Effector CD8-positive, alpha-beta T cell (primary cell): ENCODE measurements at places on chromosomes 7 and 10.

DNA sequence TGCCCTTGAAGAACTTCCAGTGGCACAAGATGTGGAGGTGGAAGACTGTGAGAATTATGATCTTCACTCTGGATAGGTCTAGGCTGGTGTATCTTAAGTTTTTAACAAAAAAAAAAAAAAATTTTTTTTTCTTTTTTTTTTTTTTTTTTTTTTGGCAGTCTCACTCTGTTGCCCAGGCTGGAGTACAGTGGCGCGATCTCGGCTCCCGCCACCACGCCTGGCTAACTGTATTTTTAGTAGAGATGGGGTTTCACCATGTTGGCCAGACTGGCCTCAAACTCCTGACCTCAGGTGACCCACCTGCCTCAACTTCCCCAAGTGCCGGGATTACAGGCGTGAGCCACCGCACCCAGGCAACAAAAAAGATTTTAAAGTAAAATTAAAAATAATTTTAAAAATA lies 37.9 kb downstream of the WAPL start:
- no peak for DNase-seq

DNA sequence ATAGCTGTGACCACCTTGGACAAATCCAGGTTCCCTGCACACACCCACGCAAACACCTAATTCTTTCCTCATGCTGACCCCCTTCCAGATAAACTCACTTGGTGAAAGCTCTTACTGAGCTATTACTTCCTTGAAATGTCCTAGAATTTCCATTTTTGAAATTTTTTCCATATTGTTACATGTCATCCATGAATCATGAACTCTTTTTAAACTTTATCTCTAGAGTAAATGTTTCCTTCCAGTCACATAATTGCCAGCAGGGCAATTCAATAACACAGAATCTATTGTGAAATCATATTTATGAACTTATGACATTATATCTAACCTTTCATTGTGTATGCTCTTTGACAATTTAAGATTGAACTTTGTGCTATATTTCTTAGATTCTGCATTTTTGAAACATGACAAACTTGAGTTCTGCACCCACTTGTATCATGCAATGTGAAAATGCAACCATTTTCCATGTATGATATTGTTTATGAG lies 26.8 kb upstream of the FGL2 start:
- DNase-seq: no peak

DNA sequence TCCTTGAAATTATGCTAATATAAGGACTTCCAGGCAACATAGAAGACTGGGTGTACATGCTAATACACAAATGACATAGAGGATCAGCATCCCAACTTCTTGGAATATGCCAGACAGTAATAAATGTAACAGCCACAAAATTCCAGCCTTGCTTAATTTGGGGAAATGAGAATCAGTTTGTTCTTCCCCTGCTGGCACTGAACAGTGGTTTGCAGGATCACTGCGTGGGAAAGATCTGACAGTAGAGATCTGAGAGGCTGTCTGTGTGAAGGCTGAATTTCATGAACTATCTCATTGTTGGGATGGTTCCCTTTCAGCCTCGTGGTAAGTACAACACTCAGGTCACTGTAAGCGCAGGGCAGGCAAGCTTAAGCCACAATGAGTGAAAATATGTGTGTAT lies 1078.0 kb downstream of the LRMDA start:
- DNase-seq: no peak

GRCh38 chr10:109982812-109983211 lies 25.0 kb upstream of the ADD3 start:
- DNase-seq: no peak

GRCh38 chr7:116405810-116406209 lies 93.7 kb upstream of the CAV2 start:
- DNase-seq: no peak

DNA sequence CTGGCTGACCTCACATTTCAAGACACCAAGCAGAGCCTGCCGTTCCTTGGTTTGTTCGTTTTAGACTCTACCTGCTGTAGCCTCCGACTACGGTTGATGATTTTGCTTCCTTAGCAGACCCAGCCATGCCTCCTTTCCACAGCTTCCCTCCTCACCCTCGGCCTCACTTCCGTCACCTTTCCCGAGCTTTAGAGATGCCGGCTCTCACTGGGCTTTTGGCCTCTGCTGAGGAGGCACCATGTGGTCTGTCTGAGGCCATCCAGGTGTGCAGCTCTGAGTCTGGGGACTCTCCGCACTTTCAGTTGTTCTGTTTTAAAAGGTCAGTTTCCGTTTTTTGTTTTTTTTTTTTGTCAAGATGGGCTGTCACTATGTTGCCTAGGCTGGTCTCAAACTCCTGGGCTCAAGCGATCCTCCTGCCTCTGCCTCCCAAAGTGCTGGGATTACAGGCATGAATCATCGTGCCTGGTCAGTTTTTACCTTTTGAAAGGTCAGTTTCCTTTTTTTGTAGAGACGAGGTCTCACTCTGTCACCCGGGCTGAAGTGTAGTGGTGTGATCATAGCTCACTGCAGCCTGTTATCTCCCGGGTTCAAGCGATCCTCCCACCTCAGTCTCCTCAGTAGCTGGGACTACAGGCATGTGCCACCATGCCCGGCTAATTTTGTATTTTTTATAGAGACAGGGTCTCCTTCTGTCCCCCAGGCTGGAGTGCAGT lies 11.7 kb downstream of the ORAI2 start:
- DNase-seq: no peak
